ENCODE measurements at places on chromosomes 6 and 20.

GRCh38 chr6:125995972-125996580, 9.7 kb downstream of the TRMT11 start:
- peak; percentile 75 for DNase-seq

DNA sequence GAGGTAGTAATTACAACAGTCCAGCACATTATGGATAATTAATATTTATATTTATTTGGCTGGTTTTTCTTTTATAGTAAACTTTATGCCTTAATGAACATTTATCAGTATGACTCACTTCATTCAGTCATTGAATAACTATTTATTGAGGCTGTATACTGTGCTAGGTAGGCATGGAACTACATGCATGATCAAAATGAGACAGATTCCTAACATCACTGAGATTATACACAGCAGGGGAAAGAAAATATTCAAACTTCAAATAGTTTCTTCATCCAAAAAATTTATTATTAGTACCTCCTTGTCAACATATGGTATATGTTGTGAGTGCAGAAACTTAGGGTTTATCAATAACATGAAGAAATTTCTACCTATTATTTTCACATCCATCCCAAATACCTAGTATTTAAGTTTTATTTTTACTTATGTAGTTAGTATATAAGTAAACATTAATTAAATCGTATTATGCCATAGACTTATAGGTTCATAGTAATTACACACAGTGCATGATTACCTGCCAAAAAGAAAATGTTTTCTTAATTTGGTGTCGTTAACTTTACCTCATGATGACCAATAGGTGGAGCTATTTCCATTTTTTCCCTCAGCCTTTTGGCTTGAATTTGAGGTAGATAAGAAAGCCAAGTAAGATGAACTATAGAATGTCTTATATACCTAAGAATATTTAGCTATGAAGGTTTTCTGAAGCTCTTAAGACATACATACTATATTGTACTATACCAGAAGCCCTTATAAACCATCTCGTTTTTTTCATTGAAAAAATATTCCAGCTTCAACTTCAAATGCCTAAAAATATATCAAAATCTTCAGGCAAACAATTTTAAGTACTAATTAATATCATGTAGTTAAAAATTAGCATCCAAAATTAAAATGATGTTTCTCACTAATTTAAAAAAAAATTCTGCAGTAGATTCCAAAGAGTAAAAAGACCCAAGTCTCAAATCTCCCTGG, 12.5 kb upstream of the TMEM30A start:
- peak; percentile 76 for DNase-seq

DNA sequence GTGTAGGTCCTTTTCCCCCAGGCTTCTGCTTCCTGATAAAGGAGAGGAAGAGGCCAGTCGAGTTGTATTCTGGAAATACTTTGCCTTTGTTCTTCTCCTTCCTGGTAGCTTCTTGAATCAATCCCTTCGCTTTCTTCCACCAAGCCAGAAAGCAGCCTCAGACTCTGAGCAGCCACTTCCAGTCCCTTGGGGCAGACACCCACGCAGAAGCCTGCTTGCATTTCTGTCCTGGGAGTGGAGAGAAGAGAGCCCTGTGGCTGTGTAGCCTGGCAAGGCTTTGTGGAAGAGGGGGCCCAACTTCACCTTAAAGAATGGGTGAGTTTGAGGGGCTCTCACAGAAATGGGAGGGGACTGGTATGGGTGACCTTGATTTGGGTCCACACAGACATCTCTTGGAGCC, 211.0 kb upstream of the SSTR4 start:
- DNase-seq, result no peak

DNA sequence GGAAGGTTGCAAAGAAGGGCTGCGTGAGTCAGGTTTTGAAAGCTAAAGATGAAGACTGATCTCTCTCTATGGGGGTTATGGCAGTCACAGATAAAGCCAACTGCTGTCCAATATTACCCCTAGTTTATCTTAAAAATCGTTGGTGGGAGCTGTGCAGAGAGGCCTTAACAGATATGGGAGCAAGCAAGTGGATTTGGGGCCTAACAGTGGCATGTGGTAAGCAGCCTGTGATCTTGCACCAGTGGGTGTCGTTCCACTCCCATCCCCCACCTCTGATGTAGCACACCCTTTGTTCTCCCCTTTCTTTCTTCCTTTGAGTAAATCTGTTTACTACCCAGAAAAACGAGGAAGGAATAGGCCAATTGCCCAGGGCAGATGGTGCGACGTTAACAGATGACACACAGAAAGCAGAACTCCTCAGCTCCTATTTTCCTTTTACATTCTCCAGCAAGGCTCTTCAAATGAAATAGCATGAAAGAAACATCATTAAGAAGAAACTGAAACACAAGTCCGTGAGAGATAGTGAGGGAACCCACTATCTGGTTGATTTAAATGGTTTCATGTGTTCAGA, 274.1 kb upstream of the CITED2 start:
- DNase-seq, result no peak

GRCh38 chr6:22716721-22717120, 147.4 kb downstream of the HDGFL1 start:
- no peak for DNase-seq

DNA sequence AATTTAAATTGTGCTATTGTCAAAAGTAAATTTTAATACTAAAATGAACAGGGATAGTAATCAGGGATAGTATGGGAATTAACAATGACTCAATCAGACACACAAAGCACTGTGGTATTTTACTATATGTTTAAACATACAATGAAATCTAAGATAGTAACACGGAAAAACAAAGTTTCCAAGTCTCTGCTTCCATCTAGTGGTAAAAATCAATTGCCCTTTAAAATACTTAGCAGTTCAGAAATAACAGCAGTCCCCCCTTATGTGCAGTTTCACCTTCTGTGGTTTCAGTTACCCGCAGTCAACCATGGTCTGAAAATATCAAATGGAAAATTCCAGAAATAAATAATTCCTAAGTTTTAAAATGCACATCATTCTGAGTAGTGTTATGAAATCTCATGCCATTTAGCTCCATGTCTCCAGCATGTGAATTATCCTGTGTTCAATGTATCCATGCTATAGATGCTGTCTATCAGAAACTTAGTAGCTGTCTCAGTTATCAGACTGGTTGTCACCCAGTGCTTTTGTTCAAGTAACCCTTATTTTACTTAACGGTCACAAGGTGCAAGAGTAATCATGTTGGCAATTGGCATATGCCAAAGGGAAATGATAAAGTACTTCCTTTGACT, 58.5 kb downstream of the AHI1 start:
- DNase-seq, result peak; percentile 40

GRCh38 chr6:89605861-89606260, 32.7 kb downstream of the LYRM2 start:
- peak; percentile 11 for DNase-seq

DNA sequence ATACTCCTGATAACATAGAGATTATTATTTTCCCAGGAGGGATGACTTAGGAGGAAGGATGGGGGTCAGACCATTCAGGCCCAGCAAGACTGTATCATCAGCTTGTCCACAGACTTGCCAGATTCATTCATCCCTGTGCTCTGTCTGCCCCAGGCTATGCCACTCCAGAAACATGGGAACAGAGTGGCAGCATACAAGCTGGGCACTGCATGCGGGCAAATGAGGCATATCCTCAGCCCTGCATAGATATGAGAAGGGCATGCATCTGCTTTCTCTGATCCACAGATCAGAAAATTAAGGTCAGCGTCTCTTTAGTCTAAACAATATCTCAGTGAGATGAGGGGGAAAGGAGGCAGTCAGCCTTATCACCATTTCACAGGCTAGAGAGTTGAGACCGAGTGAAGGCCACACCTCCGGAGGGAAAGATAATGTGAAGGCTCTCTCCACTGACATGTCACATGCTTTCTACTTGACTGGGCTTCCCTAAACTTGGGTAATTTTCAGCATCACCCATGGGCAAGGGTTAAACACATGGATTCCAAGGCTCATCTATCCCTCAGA, 140.5 kb downstream of the TFAP2B start:
- DNase-seq, result no peak

DNA sequence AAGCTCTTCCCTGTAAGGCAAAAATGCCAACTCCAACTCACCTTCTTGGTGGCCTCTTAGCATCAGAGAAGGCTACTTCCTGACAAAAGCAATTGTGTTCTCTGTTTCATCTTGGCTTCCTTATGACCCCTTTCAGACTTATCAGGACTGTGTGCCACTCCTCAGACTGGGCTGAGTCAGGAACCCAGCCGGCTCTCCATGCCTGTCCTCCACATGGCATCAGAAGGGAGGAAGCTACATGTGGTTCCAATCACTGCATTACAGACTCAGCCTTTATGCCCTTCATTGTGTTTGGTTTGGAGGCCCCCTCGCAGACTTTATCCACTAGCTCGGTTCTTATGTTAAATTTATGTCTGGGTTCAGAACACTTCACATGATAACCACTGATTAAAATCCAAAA, 142.5 kb downstream of the SLC24A3 start:
- no peak for DNase-seq

DNA sequence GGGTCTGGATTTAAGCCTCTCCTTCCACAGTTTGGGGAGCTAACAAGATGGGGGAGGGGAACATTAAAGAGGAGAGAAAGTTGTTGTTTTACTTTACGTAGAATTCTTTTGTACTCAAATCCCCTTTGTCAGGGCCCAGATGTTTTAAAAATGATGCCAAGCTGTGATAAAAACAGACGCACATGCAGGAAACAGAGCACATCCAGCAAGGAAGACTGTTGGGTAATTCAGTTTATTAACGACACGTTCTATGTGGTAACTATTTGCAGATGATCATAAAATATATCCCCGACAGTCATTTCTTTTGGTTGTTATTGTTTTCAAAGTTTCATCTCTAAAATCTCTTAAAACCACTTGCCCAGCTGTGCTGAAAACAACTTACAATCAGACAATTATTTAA, 307.0 kb upstream of the PRDM1 start:
- no peak for DNase-seq

GRCh38 chr20:3208786-3209256, 477 bp upstream of the ITPA start:
- no peak for DNase-seq

DNA sequence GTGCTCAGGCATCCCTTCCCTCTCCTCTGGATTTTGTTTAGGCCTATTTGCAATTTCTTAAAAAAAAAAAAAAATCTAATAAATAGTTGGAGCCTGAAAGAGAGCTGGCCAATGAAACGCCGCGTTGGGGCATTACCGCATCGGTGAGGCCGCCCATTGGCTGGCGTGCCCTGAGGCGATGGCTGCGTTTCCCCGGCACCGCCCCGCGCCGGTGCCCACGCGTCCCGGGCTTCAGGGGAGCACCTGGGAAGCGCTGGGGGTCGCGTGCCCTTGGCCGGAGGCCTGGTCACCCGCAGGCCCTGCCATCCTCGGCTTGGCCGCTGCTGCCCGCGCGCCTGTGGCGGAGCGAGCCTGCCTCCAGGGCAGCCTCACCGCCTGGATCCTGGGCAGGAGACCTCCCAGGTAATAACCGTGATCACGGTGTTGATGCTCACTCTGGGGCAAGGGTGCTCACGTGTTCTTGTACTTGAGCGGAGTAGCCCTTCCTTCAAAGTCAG, 155.4 kb downstream of the NRN1 start:
- DNase-seq, result no peak

DNA sequence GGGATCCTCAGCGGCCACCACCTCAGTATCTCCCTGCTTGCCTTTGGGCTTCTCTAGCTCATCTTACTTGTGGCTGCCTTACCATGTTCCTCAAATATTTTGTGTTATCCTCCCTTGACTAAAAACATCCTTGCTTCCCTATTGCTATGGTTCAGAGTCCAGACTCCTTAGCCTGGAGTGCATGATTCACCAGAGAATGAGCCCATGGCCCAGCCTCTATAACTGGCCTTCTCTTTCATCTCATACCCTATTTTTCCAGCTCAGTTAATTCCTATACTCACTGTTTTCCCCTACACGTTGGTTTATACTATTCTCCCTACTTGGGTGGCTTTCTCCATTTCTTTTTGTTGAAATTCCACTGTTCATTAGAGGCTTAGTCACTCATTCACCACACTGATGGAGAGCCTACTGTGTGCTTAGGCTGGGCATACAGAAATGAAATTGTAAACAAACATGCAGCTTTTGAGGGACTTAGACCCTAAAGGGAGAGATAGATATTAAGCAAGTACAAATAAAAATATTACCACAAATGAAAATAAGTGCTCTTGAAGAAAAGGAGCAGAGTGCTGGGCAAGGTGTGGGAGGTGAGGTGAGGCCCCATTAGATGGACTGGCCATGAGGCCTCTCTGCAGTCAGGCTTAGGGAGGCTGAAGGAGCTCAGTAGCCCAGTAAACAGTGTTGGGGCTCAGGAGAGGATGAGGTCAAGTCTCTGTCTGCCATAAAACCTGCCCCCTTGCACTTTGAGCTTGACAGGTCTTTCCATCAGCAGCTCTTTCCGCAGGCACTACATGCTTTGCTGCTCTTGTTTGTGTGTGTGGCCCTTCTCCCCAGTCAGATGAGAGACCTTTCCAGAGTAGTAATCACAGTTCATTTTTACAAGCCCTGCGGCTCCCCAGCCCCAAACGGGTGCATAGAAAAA, 109.3 kb downstream of the TCP11 start:
- no peak for DNase-seq

DNA sequence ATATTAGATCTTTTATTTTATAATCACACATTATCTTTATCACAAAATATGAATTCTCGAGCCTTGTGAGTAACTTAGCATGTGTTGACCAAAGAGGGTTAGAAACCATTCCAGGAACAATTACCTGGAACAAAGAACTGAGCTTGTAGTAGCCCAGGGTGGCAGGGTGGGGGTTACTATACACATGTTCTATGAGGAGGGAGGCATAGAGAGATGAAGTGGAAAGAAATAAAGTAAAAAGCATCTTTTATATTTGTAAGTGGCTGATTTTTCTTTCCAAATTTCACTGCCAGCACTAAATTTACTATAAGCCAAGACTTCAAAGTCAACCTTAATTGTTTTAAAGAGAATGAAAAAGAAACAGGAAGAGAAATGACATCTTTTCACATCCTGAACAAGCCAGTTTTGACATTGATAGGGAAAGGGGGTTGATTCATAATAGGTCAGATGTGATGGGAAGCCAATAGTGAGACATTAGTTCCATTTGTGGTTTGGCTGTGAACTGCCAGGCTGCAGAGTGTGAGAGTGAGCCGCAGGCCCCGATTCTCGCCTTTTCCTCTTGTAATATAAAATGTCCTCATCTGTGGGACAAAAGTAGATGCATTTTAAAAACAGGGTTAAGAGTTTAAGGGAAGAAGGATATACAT, 52.7 kb upstream of the MYB start:
- DNase-seq, result no peak

Data from NCI-H1105 treated with DMSO at 0.1 percent for 48 hours (cell line).